Vagina (tissue), 2 donors: ENCODE measurements at places on chromosomes 6 and 20.

DNA sequence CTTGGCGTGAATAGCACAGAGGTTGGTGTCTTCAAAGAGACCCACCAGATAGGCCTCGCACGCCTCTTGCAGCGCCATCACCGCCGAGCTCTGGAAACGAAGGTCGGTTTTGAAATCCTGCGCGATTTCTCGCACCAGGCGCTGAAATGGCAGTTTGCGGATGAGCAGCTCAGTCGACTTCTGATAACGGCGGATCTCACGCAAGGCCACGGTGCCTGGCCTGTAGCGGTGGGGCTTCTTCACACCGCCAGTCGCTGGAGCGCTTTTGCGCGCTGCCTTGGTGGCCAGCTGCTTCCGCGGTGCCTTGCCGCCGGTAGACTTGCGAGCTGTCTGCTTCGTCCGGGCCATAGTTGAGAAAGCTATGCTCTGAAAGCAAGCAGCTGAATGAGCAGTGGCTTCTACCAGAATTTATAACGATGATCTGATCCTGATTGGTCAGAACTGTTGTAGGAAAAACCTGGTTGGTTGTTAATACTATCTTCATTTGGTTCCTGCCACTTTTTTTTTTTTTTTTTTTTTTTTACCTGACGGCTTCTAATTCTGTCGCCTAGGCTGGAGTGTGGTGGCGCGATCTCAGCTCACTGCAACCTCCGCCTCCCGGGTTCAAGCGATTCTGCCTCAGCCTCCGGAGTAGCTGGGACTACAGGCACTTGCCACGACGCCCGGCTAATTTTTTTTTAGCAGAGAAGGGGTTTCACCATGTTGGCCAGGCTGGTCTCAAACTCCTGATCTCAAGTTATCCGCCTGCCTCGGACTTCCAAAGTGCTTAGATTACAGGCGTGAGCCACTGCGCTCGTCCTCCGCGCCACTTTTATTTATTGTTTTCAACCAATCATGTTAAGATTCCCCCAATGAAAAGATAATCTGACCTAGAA lies 21.5 kb downstream of the OR2B2 start:
- DNase-seq = no peak

DNA sequence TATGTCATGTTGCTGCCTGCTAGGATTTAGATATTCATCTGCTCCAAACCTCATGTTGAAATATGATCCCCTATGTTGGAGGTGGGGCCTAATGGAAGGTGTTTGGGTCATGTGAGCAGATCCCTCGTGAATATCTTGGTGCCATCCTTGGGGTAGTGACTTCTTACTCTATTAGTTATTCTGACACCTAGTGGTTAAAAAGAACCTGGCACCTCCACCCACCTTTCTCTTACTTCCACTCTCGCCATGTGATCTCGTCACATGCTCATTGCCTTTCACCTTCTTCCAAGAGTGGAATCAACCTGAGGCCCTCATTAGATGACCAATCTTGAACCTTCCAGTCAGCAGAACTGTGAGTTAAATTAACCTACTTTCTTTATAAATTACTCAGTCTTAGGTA lies 549.4 kb upstream of the SYNCRIP start:
- no peak for DNase-seq

DNA sequence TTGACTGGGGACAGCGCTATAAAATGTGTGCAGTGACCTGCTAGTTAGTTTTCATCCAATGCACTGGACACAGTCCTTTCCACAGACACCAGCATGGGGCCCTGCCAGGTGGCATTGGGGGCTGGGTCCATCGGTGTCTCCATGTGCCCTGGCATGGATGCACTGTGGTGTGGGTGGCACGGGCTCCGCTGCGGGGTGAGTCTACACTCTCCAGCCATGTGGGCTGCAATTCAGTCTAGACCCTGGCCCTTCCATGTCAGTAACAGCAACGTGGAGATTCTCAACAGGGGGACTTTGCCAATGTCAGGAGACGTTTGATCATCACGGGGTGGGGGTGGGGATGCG lies 100.0 kb downstream of the RAMACL start:
- DNase-seq = no peak

GRCh38 chr20:46352370-46352938 lies 44.2 kb upstream of the CDH22 start:
- no peak for DNase-seq

GRCh38 chr20:33437141-33437911 lies 6.2 kb downstream of the SNTA1 start:
- no peak for DNase-seq

DNA sequence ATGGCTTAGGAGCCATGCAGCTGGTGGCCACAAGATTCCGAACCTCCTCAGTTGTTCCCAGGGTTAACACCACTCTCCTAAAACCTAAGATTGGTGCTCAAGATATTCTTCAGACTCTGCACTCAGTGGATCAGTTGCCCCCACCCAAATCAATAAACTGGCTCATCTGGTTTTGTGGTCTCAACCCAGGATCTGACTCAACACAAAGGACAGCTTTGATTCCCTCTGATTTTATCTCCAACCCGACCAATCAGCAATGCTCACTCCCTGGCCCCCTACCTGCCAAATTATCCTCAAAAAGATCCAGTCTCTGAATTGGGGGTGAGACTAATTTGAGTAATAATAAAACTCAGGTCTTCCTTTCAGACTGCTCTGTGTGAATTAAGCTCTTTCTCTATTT lies 137.5 kb downstream of the EYS start:
- no peak for DNase-seq

DNA sequence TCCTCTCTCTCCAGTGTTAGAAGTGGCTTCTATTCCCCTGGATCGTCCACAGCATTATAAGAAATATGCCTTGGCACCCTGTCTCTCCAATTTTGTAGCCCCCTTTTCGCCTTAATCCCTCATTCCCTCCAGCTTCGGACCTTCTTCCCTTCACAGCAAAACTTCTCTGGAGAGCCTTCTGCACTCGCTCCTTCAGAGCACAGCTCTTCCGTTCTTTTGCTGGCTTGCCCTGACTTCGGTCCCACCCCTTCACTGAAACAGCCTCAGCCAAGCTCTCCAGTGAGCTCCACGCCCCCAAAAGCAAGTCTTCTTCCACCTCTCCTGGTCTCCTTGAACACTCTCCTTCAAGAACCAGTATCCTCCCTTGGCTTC lies 134.7 kb upstream of the RNF24 start:
- DNase-seq = no peak

DNA sequence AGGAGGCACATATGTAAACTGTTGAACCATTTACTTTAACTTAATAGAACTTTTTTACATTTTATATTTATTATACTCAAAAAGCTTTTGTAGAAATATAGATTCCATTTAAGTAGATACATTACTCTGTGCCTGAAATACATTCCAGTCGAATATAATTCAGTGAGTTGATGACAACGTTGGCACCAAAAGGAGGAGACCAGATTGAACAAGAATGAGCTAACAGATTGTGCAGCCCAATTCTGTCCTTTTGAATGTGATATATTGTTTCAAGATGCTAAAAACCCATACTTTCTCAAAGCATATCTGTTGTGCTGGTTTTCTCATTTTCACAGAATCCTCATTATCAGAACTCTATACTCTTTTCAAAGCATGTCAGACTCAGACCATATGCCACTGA lies 147.4 kb upstream of the SIM1 start:
- DNase-seq = no peak

GRCh38 chr6:72968704-72969103 lies 256.6 kb downstream of the KHDC1L start:
- no peak for DNase-seq

GRCh38 chr20:4770026-4770425 lies 48.3 kb downstream of the PRND start:
- no peak for DNase-seq

- no peak for DNase-seq
Observed at GRCh38 chr6:50952092-50952907, 133.6 kb downstream of the TFAP2B start.

DNA sequence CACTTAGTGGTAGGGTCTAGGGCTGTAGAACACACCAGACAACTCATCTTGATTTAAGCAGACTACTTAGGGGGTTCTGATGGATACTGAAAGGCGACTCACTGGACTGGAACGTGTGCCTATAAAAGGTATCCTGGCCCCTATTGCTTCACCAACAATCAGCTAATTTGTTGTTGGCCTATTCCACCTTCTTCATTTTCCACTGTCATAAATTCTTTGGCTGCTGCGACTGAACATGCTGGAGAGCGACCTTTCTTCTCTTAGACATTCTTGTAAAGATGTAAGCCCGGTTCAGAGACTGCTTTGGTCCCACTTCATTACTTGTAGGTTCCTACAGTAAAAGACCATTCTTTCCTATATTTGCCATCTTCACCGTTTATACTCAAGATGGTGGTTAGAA lies 609.9 kb upstream of the CITED2 start:
- no peak for DNase-seq

- no peak for DNase-seq
Observed at GRCh38 chr6:4800662-4801061, 24.5 kb downstream of the CDYL start.

- peak; percentile 77 for DNase-seq
Observed at GRCh38 chr6:159876242-159876641, 14.5 kb upstream of the MAS1 start.

- no peak for DNase-seq
Observed at GRCh38 chr20:43721429-43722152, 5.2 kb downstream of the GTSF1L start.

DNA sequence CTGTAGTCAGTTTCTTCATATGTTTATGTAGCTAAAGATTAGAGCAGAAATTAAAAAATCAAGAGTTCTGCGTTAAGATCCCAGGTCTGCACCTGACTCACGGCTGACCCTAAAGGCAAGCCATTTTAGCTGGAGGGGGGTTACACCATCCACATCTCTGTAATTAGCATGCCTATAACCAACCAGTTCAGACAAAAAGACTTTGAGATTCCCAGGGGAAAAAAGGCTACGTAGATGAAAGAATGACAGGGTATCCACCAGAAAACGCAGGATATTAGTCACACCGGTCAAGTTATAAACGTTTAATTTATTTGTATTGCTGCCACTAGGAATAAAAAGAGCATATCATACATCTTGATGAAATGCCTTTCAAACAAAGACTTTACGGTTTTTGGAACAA lies 299.1 kb downstream of the FOXC1 start:
- DNase-seq = no peak

GRCh38 chr6:79073888-79074287 lies 4.2 kb downstream of the PHIP start:
- DNase-seq = no peak

DNA sequence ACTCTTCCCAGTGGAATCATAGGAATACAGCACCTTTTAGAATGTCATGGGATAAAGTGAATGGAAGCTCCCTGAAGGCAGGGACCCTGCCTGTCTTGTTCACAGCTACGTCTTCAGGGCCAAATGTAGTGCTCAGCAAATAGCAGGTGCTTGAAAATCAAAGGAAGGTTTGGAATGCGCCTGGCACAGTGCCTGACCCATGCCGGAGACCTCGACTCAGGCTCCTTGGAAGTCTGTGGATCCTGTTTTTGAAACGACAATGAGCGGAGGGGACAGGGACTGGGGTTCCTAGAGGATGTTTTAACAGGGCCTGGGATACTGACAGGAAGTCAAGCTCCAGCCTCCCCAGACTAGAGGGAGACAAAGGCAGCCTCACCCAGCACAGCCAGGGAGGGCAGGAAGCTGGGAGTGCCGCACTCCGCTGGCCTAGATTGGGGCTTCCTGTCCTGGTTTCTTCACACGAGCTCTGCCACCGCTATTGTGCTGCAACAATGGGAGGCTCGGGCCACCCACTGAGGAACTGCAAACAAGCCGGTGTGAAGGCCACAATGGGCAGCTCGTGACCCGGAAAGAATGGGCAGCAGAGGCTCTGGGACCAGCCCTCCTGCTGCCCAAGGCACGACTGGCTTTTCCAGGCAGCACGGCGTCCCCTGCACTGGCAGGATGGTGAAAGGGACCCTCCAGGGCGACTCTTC lies 76.7 kb downstream of the PREX1 start:
- DNase-seq = no peak

- DNase-seq = no peak
Observed at GRCh38 chr20:58436868-58437645, 48.0 kb downstream of the VAPB start.

DNA sequence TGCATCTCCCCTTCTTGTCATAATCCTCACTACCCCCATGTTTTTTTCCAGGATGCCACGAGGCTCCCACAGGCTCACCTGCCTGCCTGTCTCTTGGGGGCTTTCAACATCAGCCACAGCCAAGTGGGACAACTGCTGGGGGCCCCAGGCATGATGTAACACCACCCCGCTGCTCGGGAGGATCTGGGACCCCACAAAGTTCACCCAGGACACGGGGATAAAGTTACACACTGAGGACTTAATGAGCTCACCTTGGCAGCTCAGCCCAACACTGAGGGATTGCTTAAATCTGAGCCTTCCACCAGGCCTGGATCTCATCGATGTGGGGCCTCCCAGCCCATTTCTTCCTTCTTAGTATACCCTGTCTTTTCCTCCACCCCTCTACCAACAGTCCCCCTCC lies 56.4 kb upstream of the NNAT start:
- no peak for DNase-seq

- no peak for DNase-seq
Observed at GRCh38 chr6:106973836-106974335, 643 bp downstream of the CD24 start.

DNA sequence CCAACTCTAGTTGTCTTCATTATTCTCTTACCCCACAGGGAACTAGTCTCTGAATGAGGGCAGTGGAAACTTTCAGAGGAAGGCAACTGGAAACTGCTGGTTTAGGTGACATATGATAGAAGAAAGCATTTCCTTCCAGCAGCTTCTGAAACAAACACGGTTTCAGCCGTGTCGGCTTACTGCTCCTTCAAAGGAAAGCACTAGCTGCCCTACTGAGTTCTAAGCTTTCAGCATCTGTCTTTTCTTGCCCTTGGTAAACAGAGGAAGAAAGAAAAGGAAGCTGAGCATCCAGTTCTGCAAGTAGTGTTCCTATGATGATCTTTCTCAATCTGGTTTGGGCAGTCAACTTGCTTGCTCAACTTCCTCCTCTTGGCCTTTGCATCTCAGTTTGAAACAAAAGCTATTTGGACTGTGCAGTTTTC lies 117.5 kb upstream of the CEP85L start:
- peak; percentile 31 for DNase-seq
